ENCODE measurements at places on chromosomes 1 and 21. TPM values are rescaled to one million over a fixed set of nuclear protein-coding genes. Genes with fewer than 3 reads are reported as not detected.

The GPX7 gene
- 20.7 TPM for total RNA-seq

The OR2M3 gene
- total RNA-seq: not detected

The DRAXIN gene
- 0.64 TPM for total RNA-seq

The CFH gene
- total RNA-seq: 6.5 TPM

The RCOR3 gene
- 12.4 TPM for total RNA-seq

The SLC30A1 gene
- total RNA-seq: 35.3 TPM

The PDZK1 gene
- not detected for total RNA-seq

The RHCE gene
- total RNA-seq: 1.9 TPM

The AGMAT gene
- total RNA-seq: 0.38 TPM

The ZCCHC17 gene
- total RNA-seq: 20.2 TPM

The JMJD4 gene
- total RNA-seq: 15.9 TPM

The ROR1 gene
- total RNA-seq: 0.26 TPM

The GNG4 gene
- 0.13 TPM for total RNA-seq

The DOP1B gene
- total RNA-seq: 3.1 TPM

The CHIA gene
- total RNA-seq: not detected

The SYCP1 gene
- total RNA-seq: not detected

The SLC25A34 gene
- total RNA-seq: 0.26 TPM

The RBM11 gene
- not detected for total RNA-seq

The GOLT1A gene
- total RNA-seq: not detected

The ITLN1 gene
- total RNA-seq: not detected

The ZNF436 gene
- 16.8 TPM for total RNA-seq

The SLC2A5 gene
- 0.13 TPM for total RNA-seq

The F13B gene
- total RNA-seq: not detected

The CD247 gene
- total RNA-seq: under 0.01 TPM

The AMY1A gene
- not detected for total RNA-seq

The TMPRSS15 gene
- total RNA-seq: not detected

The SPRR2F gene
- total RNA-seq: not detected

The ORC1 gene
- 6.5 TPM for total RNA-seq

The KIAA0319L gene
- total RNA-seq: 42.5 TPM

The SAMD13 gene
- total RNA-seq: 0.63 TPM

The NFASC gene
- total RNA-seq: under 0.01 TPM

The OPRD1 gene
- not detected for total RNA-seq

The FRRS1 gene
- total RNA-seq: 0.38 TPM

The PTPN7 gene
- 0.13 TPM for total RNA-seq

The TMEM52 gene
- 0.13 TPM for total RNA-seq

The LRRIQ3 gene
- total RNA-seq: 0.51 TPM

The FAM163A gene
- 0.51 TPM for total RNA-seq

The PTPN14 gene
- total RNA-seq: 61.8 TPM

The AMY1C gene
- not detected for total RNA-seq

The PM20D1 gene
- total RNA-seq: 0.25 TPM

The CFHR3 gene
- total RNA-seq: not detected

The ICOSLG gene
- 1.1 TPM for total RNA-seq

The RHD gene
- 0.13 TPM for total RNA-seq

The NBPF6 gene
- not detected for total RNA-seq

The TAS1R1 gene
- total RNA-seq: 0.13 TPM

The MFAP2 gene
- 55.3 TPM for total RNA-seq

The PADI3 gene
- total RNA-seq: not detected

The ST7L gene
- 10.3 TPM for total RNA-seq

The NR5A2 gene
- total RNA-seq: 4.9 TPM

The TAS1R3 gene
- 0.25 TPM for total RNA-seq

The SPRR1A gene
- not detected for total RNA-seq

The RGS5 gene
- total RNA-seq: 1.0 TPM

The HYI gene
- total RNA-seq: 73.6 TPM
